Renal pelvis (tissue), 12 donors: ENCODE measurements at places on chromosomes 13 and 19.

- no peak for DNase-seq
These were observed 18.0 kb downstream of the PAF1 start for GRCh38 chr19:39372941-39373340.

GRCh38 chr19:42250666-42251531 lies 4.0 kb downstream of the ERF start:
- no peak for DNase-seq

- no peak for DNase-seq
These were observed 43.9 kb downstream of the GAS6 start for GRCh38 chr13:113819731-113820715.

- DNase-seq = no peak
These were observed at the start of gene CD177 for GRCh38 chr19:43353606-43354304. Gene CD177, plus strand, starts transcription at chr19:43353686. Its CDS starts 29 bp downstream, at chr19:43353715.

GRCh38 chr13:82291852-82292251 lies 1590.4 kb downstream of the SLITRK1 start:
- DNase-seq = no peak

- DNase-seq = no peak
These were observed 139.4 kb downstream of the LHFPL6 start for GRCh38 chr13:39463611-39464010.

GRCh38 chr13:114077933-114078325 lies 54.5 kb downstream of the RASA3 start:
- peak; percentile 51 for DNase-seq

DNA sequence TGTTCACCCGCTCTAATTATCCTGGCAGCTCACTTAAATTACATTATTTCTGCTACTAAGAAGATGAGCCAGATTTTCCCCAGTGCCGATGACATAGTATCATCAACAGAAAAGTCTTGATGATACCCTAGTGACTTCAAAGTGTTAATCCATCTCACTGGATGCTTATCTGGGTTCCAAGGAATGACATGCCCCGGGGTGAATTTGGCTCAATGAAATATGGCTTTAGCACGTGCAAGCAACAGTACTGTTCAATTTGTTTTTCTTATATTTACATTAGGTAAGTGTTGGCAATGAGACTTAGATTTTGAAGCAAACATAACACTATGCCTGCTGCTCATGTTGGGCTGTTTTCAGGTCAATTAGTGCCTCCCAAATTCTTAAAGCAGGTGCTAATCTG lies 548.2 kb upstream of the SLITRK1 start:
- no peak for DNase-seq

- peak; percentile 63 for DNase-seq
These were observed 9.7 kb upstream of the C19orf12 start for GRCh38 chr19:29724746-29725145.

GRCh38 chr13:100269837-100270236 lies 180.9 kb downstream of the PCCA start:
- no peak for DNase-seq

DNA sequence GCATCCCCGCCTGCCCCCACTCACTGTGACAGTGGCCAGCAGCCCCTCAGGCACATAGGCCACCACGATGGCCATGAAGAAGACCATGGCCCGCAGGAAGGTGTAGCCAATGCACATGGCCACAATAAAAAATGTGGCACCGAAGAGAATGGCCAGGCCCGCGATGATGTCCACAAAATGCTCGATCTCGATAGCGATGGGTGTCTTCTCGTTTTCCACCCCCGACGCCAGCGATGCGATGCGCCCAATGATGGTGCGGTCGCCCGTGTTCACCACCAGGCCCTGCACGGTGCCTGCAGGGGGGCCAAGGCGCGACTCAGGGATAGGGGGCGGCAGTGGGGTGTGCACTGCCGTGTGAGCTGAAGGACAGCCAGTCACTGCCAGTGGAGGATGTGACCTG lies 3.7 kb downstream of the ATP4A start:
- DNase-seq = no peak

DNA sequence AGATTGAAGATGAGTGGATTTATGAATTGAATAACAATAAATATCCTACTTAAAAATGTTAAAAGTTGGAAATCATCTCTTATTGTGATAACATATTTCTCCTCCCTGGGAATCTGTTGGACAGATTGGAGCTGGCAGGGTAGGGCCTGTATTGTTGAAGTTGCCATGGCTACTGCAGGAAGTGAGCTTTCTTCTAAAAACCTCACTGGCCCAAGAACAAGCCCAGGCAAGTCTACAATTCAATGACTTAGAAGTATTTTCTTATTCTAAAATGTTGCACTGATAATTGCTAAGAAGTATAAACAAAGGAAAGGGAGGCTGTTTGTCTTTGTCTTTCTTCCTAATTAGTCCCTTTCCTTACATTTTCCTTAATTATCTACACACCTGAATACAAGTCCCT lies 112.1 kb downstream of the DLEU7 start:
- DNase-seq = no peak

DNA sequence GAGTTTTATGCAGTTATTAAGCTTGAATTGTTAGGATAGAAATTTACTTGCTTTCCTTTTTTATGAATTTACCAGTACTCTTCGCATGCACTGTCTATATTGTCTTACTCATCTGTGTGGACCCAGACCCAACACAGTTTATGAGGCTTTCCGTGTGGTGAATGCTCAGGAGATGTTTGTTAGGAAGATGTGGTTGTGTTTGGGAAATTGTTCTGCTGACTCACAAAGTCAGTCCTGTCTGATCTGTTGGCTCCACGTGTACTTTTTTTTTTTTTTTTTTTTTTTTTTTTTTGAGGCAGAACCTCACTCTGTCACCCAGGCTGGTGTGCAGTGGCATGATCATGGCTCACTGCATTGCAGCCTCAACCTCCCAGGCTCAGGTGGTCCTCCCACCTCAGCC lies 532.5 kb downstream of the LMO7 start:
- DNase-seq = no peak
